NCI-H1105 (cell line): ENCODE measurements at places on chromosomes 4 and X.
A peak's percentile ranks its signal among the peaks of the same experiment; 100 is the strongest.

- no peak for DNase-seq
Observed at GRCh38 chr4:7759216-7759615, 180.4 kb downstream of the AFAP1 start.

- DNase-seq = no peak
Observed at GRCh38 chr4:87038837-87039615, 104.2 kb downstream of the AFF1 start.

- DNase-seq = no peak
Observed at GRCh38 chr4:65170768-65171514, 499.3 kb downstream of the EPHA5 start.

DNA sequence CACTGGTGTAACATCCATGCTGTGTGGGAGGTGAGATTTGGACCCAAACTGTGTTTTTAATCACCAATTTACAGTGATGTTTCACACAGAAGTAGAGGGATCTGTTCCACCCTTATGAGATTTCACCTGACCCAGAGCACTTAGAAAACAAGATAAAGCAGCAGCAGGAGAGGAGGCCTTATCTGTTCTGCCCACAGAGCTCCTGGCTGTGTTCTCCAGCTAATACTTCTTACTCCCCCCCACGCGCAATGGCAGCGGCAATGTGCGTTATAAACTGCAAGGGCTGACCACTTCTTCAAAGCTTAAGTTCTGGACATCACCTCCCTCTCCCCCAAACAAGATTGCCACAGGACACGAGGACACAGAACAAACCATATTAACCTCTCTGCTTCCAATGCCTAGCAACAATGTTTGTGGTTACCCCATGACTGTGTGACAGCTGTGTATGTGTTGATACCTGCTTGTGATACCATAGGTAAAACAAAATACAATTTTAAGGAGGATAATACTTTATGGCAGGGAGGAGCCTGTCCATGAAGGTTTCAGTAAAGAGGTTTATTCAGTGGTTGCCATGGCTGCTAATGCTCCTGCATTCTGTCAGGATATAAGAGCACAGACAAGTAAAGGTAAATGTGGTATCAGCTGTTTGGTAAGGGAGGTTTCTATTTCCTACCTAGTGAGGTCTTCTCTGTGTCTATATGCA is 210.0 kb downstream of the SOWAHB start:
- no peak for DNase-seq

DNA sequence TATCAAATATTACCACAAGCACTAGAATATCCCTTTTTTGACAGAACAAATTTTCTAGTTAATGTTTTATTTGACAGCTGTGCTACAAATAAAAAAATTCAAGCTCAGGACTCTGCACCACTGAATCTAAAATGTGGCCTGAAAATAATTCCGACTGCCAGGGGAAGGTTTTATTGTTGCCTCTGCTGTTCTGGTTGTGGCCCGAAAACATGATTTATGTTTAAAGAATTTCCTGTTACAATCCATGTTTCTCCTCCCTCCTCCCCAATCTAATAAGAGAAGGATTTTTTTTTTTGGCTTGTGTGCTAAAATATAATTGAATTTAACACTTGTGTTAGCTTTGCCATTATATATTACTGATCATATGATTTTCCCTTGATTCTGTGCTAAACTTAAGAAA is 227.8 kb downstream of the DCLK2 start:
- no peak for DNase-seq

- DNase-seq = no peak
Observed at GRCh38 chr4:1277667-1278665, 11.7 kb upstream of the MAEA start.

GRCh38 chr4:10635091-10635490 is 49.5 kb downstream of the CLNK start:
- no peak for DNase-seq

DNA sequence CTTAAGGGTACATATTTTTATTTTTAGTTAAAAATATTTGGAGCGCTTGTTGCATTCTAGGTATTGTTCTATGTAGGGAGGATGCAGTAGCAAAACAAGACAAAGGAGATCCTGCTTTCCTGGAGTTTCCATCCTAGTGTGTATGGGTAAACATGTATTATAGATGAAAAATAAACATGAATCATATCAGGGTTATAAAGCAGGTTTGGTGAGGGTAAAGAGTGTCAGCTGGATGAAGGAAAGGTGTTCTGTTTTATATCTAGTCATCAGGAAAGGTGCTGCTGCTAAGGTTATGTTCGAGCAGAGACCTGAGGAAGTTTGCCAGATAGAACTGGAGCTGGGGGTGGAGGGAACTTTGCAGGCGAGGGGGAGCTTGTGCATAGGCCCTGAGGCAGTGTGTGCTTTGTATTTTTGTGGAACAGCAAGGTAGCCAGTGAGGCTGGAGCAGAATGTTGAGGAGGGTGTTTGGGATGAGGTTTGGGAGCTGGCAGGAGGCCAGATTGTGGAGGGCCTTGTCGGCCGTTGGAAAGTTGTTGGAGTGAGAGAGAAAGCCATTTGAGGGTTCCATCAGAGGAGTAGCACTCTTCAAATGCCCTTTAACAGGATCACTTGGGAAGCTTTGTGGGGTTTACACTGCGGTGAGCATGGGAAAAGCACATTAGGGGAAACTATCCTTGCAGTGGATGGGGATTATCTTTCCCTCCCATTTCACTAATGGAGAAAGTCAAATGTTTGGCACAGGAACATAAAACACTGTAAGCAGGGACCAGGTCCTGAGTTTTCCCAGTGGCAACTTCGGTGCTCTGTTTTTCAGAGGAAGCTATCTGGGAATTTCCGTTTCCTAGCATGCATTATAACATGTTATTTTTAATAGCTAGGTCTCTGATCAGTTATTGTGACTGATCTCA is 35.9 kb downstream of the AFF1 start:
- no peak for DNase-seq

DNA sequence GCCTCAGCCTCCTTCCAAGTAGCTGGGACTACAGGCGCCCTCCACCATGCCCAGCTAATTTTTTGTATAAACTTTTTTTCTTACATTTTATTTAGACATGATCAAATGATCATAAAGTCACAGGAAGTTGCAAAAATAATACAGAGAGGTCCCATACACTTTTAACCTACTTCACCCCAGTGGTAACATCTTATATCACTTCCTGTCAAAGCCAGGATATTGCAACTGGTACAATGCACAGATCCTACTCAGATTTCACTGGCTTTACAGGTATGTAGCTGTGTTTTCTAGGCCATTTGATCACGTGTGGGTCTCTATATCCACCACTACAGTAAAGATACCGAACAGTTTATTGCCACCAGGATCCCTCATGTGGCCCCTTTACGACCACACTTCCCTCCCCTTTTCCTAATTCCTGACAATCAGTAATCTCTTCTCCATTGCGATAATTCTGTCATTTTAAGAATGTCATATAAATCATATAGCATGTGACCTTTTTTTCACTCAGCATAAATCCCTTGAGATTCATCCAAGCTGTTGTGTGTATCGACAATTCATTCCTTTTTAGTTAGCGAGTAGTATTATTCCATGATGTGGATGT is 18.0 kb downstream of the RPS6KA3 start:
- no peak for DNase-seq

DNA sequence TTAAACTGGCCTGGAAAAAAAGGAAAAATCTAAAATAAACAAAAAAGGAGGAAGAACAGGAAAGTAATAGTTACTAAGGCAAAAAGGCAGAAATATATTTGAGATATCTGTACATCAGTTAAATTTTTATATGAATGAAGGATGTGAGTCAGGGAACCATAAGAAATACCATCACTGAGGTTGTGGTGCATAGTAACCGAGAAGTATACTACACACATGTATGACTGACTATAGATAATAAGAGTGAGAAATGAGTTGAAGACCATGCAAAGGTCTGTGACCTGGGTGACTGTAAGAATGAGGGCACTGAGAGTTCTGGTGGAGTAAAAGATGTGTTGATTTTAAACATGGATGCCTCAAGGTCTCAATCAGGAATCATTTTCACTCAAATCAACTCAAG is 220.6 kb upstream of the FAM241A start:
- no peak for DNase-seq

- peak; percentile 6 for DNase-seq
Observed at GRCh38 chr4:88219099-88219498, 60.7 kb upstream of the ABCG2 start.

DNA sequence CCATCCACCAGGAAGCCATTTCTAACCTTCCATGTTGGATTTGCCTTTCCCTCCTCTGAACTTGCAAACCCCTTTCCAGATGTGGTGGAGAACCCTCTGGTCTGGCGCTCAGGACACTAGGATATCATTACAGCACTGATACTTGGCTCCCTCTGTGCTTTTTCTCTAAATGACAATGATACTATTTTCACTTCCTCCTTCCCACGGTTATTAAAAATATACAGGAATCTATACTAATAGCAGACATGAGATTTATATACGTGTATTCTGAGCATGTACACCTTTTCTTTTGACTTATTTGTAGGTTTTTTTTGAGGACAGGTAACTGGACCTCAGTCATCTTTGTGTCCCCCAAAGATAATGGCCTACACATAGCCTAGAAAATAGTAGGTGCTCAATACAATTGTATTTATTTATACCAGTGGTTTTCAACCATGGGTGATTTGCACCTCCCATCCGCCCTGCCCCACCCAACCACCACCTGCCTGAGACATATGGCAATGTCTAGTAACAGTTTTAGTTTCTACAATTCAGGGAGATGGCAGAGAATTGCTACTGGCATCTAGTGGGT is 60.4 kb upstream of the PLAC8 start:
- DNase-seq = no peak

DNA sequence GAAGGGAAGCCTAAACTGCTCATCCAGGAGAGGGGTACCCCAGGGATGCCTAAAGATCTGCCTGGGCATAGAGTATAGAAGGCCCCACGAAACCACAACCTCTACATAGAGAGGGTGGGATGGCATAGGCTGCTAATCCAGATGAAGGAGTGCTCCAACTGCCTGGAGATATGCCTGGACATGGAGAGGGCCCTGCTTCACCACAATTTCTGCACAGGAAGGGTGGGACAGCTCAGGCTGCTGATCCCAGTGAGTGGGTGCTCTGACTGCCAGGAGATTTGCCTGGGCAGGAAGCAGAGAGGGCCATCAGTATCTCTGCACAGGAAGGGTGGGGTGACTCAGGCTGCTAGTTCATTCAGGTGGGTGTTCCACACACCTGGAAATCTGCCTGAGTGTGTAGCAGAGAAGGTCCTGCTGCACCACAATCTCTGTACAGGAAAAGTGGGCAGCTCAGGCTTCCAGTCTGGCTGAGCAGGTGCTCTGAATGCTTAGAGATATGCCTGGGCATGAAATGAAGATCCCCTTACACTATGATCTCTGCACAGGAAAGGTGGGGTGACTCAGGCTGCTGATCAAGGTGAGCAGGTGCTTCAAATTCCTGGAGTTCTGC is 61.1 kb downstream of the ZNF518B start:
- no peak for DNase-seq

GRCh38 chr4:170025523-170026252 is 507 bp downstream of the MFAP3L start:
- DNase-seq = no peak

GRCh38 chr4:83996254-83996653 is 460.3 kb downstream of the GPAT3 start:
- DNase-seq = no peak

- no peak for DNase-seq
Observed at GRCh38 chr4:159051245-159052071, 51.4 kb upstream of the RAPGEF2 start.

DNA sequence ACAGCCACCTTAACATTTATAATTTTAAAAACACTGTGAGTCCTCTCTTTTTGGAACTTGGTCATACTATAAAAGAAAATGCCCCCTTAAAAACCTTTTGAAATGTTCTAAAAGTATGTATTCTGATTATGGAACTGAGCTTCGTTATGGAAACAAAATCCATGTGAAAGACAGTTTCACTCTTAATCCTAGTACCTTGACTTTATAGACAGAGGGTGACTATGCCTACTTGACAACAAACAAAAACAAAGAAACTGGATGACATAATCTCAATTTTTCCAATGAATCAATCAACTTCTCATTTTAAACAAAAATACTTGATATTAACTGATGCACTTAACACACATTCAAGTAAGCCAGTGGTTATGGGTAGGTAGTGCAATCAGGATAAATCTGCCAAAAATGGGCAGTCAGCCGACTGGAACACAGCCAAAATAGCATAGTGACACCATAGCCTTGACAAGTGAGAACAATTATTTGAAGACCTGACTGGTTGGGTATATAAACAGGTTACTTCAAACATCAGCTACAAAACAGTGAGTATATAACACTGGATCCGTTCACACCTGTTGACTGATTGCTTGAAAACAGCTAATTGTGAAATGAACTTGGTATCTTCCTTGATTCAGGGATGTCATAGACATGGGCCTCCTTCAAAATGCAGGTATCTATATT is 265.5 kb downstream of the PPP3CA start:
- DNase-seq = peak; percentile 18

GRCh38 chrX:15310117-15310516 is 5.3 kb downstream of the ASB11 start:
- peak; percentile 65 for DNase-seq

- no peak for DNase-seq
Observed at GRCh38 chr4:85784947-85785346, 310.0 kb downstream of the ARHGAP24 start.

GRCh38 chr4:24999392-25000089 is 31.2 kb downstream of the LGI2 start:
- no peak for DNase-seq

DNA sequence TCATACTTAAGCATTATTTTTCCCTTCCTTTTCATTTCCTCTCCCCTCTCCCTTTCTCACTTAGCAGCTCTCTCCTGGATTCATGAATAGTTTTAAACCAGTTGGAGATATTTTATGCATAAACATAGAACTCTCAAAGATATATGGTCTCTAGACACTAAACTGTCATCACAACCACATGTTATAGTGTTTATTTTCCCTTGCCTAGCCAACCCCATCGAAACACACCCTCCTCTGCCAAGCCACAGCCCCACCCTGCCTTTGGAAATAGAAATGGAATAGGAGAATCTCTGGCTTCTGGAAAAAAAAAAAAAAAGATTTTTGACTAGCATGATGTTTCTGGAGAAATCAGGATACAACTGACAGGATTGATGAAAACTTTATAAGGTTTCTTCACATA is 64.8 kb upstream of the RBPJ start:
- DNase-seq = no peak

DNA sequence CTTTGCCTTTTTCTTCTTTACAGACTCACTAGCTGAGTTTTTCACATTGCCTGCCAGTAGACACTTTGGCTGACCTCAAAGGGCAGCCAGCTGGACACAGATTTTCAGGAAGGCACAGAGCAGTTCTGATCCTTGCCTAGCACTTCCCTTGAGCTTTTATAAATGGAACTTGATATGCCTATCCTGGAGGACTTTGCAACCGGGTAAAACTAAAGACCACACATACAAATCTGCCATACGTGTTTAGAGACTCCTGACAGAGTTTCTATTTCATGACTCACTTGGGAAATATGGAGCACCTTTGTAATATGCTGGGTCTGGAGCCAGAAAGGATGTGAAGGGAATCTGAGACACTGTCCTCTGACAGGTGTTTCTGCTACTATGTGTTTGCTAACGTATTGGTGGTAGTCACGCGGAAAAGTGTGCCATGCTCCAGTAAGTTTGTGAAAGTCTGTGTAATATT is 56.7 kb upstream of the RASSF6 start:
- no peak for DNase-seq
